ENCODE measurements at places on chromosomes 11 and 22.

DNA sequence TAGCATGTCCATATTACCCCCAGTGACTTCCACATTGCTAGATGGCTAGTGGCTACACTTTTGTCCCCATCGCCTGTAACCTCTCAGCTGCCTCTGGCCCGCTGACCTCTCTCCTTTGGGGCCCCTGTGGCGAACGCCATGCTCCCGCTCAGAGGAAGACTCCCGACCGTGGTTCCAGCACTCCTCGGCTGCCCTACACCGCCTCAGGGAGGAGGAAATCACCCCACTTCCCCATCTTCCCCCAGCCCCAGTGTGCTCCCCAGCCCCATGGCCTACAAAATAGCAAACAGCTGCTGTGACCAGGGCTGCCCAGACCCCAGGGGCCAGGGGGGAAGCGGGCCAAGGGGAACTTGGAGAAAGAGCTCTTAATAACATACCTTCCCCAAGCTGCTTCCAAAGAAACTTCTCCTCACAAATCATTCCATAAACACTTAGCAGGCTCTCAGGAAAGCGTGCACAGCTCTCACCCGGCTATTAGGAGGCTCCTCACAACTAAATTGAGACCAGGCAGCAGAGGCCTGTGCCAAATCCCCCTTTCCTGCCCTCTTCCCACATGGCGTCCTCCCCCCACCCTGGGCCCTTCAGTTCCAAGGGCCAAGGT lies 63.5 kb upstream of the WNT11 start:
- no peak for DNase-seq

DNA sequence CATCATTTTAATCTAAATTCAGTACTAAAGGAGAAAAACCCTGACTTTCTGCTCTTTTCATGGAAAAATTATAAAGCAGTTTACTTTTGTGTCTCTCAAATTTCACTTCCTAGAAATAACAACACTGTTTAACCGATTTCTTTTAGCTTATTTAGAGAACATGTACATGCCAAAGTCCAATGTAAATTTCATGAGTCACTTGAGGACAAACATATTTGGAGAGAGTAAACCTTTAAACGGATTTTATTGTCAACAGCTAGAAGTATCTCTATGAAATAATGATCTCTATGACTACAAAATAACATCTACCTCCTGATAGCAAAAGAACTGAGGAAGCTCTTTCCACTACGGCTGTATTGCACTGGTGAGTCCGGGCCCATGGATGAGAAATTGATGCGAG lies 46.3 kb upstream of the SLC22A25 start:
- no peak for DNase-seq

- DNase-seq: no peak
These were observed 16.7 kb upstream of the OR9Q1 start for GRCh38 chr11:58006940-58007339.

DNA sequence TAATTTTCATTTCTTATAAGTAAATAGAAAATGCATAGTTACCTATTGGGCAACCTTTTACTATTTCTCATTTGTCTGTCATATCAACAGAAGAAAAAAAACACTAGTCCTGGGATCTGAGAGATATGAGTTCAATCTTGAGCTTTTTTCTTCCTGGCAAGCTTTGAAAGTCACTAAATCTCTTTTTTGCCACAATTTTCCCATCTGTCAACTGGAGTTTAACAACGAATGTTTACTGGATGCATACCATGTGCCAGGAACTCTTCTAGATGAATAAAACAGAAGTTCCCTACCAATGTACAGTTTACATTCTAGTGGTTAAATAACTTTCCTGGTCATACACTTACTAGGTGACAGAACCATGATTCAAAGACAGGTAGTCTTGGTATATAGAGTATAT lies 31.0 kb downstream of the FSHB start:
- no peak for DNase-seq

DNA sequence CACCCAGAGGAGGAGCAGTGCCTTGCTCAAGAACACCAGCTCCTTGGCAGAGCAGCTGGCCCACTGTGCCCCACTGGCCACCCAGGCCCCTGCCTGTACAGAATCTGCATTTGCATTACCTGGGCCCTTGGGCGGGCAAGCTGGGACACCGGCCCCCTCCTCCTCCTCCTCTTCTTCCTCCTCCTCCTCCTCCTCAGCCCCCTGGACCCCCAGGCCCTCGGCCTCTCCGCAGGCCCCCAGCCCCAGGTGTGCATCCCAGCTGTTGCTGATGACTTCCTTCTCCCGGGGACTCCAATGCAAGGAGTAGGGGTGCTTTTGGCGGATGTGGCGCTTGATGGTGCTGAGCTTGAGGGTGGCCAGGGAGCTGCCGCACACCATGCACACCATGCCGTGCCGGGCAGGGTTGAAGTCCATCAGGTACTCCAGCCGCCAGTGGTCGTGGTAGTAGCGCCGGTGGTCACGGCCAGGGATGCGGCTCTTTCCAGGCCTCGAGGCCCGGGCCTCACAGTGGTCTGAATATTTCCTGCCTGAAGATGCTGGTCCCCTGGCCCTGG lies 2.8 kb downstream of the ZFTA start:
- no peak for DNase-seq

DNA sequence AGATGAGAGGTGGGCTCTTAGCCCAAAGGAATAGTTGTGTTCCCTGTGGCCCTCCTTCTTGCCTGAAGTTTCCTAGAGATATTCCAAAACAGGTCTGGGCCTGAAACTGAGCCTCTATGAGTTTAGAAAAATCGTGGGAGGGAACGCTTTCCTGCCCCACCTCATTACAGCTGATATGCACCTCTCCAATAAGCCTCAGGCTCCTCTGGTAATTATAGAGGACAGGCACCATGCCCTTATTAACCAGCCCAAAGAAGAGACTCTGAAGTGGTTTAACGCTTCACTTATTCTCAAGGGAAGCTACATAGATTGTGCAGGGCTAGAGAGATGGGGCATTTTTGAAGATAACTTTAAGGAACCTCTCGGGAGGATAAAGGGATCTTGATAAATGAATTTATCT lies 3.4 kb upstream of the MPZL2 start:
- no peak for DNase-seq

DNA sequence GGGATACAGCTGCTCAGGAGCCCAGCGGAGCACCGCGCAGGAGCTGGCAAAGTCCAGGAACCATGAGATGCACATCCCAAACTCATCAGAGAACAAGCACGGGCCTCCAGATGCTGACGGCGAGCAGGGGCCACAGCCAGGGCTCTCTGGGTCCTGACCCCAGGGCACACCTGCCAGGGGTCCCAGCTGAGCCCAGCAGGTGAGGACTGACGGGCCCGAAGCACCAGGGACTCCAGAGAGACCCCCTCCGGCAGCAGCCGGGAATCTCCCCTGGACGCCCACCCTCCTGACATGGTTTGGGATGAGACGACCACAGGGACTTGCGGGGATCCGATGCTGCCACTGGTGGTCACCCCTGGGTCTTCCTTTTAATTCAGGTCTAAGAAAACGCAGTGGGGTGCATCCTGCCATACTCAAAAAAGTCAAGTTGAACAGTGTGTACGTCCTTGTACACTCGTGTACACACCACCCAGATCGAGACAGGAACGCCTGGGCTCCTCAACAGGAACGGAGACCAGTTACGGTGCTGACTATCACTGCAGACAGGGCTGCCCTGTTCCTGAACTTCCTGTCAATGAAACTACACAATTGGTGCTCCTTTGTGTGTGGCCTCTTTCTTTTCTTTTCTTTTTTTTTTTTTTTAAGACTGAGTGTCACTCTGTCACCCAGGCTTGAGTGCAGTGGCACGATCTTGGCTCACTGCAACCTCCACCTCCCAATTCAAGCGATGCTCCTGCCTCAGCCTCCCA lies 21.9 kb downstream of the TTLL8 start:
- no peak for DNase-seq

- DNase-seq: no peak
These were observed 1169.3 kb downstream of the LRRC4C start for GRCh38 chr11:40290171-40290631.

DNA sequence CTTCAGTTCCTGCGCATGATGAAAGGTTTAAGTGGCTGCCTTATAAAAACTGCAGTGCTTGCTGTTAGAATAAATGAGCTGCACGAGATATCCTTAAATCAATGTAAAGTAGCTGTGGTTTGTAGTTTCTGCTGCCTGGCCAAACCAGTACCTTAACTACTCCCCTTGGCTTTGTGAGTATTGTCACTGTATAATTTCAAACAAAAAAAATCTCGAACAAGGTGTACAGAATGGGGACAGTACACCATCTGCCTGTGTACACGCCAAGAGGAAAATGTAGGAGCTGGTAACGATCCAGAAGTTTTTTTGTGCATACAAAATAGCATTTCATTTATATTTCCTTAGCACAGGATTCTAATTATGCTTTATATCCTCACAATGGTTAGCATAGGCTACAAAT lies 20.6 kb upstream of the NDUFC2 start:
- no peak for DNase-seq

- DNase-seq: no peak
These were observed 35.3 kb downstream of the MACROD1 start for GRCh38 chr11:64130618-64131017.

DNA sequence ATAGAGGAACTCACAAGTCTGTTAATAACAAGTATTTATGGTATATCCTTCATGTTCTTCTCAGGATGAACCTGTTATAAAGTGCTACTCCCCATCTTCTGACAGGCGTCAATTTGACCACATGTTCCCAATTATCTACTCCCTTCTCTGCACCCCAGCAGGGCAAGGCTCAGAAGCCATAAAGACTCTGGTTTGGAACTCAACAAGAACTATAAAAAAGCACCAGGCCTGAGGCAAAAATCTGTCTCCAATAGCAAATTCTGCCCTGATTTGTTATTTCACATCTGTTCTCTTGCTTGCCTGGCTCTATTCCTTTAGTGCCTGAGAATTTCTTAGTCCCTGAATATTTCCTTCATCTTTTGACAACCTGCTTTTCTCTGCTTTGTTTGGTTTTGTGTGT lies 618.2 kb upstream of the KIRREL3 start:
- DNase-seq: no peak

GRCh38 chr11:77211594-77212251 lies 83.7 kb downstream of the MYO7A start:
- no peak for DNase-seq

DNA sequence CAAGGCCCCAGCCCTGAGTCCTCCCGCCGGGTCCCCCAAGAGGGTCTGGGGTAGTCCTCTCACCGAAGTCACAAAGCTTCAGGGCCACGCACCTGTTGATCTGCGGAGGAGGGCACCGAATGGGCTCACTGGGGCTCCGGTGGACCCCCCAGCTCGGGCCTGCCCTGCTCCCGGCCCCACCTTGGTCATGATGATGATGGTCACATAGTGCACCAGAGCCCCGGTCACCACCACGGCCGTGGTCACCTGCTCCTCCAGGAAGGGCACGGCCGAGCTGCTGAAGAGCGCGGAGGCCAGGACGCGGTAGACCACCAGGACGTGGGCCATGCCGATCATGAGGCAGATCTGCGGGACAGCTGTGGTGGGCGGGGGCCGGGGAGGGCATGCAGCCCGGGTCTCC lies 13.5 kb upstream of the SIGIRR start:
- DNase-seq: no peak

- DNase-seq: no peak
These were observed 1.6 kb downstream of the TMEM135 start for GRCh38 chr11:87039371-87039770.

GRCh38 chr11:79437278-79437980 lies 3.4 kb downstream of the TENM4 start:
- no peak for DNase-seq

DNA sequence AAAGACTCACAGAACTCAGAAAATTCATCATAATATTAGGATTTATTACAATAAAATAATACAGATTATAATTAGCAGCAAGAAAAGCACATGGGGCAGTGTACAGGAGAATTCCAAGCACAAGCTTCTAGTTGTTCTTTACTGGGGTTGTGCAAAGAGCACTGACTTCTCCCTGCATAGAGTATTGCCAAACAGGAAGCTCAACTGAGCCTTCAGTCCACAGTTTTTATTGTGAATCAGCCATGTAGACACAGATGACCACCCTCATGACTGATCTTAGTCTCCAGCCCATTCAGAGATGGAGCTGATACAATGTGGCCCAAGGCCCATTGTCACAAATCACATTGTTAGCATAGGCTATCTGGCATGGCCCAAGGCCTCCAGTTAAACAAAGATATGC lies 798.9 kb downstream of the KCNA4 start:
- DNase-seq: no peak

- no peak for DNase-seq
These were observed 8.0 kb downstream of the POU2AF1 start for GRCh38 chr11:111370902-111371578.

GRCh38 chr22:39833610-39834009 lies 60.0 kb downstream of the ENTHD1 start:
- no peak for DNase-seq

- DNase-seq: no peak
These were observed 1.4 kb upstream of the LTBP3 start for GRCh38 chr11:65559535-65559934.

GRCh38 chr11:8309862-8310261 lies 46.2 kb upstream of the LMO1 start:
- DNase-seq: no peak

- no peak for DNase-seq
These were observed 136.4 kb downstream of the CCDC81 start for GRCh38 chr11:86511086-86511551.

GRCh38 chr11:62061356-62062222 lies 62.2 kb upstream of the INCENP start:
- no peak for DNase-seq

GRCh38 chr11:126829716-126830115 lies 170.9 kb downstream of the KIRREL3 start:
- DNase-seq: no peak

DNA sequence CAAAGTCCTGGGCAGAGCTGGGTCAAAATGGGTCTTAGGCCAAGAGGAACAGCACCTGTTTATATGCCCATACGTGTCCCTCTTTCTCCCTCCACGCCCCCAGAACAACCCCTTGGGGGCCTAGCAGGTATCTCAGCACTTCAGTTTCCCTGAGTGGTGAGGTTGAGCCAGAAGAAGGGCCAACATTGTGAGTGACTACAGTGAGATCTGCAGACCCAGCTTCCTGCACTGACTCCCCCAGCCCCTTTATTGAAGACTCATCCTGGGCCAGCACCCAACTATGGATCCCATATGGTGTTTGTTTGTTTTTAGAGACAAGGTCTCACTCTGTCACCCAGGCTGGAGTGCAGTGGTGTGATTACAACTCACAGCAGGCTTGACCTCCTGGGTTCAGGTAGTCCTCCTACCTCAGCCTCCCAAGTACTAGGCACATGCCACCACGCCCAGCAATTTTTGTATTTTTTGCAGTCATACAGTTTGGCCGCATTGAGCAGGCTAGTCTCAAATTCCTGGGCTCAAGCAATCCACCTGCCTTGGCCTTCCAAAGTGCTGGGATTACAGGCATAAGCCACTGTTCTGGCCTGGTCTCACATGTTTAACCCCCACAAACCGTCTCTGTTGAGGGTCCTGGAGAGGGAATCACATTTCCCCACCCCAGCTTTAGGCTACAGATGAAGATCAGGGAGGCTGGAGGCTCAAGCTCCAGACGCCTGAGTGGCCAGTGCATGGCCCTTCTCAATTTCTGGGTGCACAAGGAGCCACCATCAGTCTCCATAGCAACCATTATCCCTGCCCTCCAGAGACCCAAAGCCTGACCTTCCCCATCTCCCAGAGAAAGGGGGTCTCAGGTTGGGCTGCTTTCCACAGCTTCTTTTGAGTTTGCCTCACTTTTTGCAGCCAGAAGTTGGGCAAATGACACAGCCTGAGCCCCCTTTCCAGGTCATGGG lies 1.7 kb upstream of the LARGE2 start:
- DNase-seq: no peak

Data from activated T-cell treated with anti-CD3 and anti-CD28 coated beads for 1 hour (primary cell).